Stimulated activated CD8-positive, alpha-beta memory T cell treated with anti-CD3 and anti-CD28 coated beads, Interleukin-4, amount 100 ng/mL, for 1 hour (primary cell): ENCODE measurements at places on chromosomes 13 and 19.

GRCh38 chr19:12825254-12826131 is 8.9 kb downstream of the RTBDN start:
- DNase-seq: no peak

DNA sequence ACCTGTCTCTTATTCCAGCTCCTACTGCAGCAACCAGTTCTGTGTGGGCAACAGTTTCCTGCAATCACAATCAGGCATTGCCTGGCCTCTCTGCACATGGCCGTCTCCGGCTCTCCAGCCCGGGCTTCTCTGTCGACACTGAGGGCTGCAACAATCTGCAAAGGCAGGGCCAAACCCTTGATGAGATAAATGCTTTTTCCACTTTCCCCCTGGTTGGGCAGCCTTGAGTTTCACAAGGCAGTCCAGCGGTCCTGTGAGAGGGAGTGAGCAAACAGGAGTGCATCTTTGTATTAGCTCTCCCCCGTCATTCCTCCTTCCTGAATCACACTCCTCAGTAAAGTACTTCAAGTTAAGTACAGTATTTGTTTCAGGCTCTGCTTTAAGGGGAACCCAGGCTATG is 40.7 kb upstream of the VWA8 start:
- DNase-seq: no peak

DNA sequence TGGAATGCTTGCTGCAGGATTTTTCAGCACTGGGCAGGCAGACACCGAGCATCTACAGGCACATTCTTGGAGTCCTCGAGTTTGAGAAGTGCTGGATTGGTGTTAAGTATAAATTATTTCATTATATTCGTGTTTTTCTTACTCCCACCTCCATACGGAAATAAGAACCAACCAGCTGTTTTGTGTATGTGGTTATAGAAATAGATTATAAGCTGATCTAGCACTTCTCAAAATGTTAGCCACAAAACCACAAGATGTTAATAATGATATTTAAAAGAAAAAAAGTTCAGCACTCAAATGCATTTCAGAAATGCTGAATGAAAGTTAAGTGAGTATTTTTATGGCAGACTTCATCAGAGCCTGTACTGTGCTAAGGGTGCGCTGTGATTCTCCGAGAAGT is 24.0 kb upstream of the TEX29 start:
- DNase-seq: no peak

GRCh38 chr13:72384879-72385278 is 342.6 kb downstream of the MZT1 start:
- no peak for DNase-seq

DNA sequence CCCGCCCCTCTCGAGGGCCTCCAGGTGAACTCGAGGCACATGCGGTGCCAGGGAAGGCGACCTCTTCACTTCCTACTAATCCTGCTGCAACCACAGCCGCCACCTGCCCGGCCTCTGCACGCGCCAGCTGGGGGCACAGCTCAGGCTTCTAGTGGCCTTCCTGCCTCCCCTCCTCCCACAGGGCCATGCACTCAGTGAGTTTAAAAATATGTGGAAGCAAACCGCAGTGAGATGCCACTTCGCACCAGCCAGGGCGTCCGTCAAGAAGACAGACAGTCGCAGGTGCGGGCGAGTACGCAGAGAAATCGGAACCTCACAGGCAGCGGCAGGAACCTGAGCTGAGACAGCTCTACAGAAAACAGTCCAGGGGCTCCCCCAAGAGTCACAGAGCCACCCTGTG is 10.4 kb downstream of the LMNB2 start:
- no peak for DNase-seq

DNA sequence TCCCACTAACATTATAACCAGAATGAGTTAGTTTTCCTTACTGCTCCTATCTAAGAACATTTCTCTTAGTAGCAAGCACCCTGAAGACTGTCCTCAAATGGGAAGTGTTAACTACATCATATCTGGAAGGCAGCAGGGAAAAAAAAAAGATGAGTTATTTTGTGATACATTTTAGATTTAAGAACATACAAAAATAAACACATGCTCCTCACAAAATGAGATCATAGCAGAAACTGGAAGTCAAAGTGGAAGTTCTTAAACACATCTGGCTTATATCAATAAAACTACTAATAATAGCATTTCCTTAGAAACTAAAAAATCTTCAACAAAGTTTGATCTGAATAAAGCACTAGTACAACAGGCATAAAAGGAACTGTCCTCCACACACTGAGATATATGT is 70.4 kb downstream of the SLITRK6 start:
- no peak for DNase-seq

- no peak for DNase-seq
Observed at GRCh38 chr19:18202778-18203407, 949 bp downstream of the RAB3A start.

DNA sequence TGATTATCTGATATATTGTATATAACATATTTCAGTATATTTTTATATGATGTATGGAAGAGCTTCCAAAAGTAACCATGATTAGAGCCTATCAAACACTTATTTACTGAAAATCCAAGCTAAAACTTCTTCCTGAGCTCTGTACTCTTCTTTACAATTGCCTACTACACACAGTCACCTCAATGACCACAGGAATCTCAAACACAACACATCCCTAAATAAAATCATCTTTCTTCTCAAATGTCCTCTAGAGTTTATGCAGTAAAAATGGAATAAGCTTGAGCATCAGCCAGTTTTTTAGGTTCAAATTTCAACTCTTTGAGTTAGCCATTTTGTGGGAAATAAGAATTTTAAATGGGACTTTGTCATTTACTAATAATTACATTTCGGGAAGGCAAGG is 102.6 kb upstream of the FNDC3A start:
- DNase-seq: no peak
